Stimulated activated CD4-positive, alpha-beta T cell treated with anti-CD3 and anti-CD28 coated beads, Interleukin-12 subunit alpha, Interleukin-12 subunit beta, amount 100 ng/mL, for 48 hours (primary cell): ENCODE measurements at places on chromosomes 1 and 21.

- no peak for DNase-seq
These were observed 124.9 kb upstream of the IFFO2 start for GRCh38 chr1:19081218-19081893.

DNA sequence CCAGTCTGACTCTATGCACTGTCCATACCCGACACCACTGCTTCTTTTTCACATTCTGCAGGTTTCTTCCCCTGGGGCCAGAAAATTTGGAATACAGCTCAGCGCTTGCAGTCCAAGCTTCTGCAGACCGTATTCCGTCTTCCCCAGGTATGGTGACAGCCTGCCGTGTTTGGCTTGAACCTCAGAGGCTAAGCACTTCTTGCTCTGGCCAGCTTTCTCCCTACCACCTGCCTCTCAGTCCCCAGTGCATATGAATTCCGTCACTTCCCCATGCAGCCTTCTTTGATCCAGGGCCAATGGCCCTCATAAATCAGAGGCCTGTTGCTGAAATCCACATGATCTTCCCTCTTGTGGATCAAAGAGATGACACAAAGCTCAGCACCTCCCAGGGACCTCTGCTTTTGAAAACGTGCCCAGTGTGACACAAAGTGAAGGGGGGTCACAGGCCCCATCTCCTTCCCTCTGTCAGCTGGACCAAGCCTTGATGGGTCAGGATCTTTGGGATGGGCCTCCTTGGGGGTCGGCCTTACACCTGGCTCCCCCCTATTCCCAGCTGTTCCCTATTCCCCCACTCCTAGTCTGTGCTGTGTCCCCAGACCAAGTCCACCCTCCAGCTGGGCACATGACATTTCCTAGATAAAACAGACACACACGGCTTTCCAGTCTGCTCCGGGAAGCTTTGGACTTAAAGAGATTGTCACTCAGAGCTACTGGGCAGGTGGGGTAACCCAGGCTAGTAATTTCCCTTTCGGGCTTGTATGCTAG lies 66.6 kb downstream of the HMGB4 start:
- DNase-seq = no peak

DNA sequence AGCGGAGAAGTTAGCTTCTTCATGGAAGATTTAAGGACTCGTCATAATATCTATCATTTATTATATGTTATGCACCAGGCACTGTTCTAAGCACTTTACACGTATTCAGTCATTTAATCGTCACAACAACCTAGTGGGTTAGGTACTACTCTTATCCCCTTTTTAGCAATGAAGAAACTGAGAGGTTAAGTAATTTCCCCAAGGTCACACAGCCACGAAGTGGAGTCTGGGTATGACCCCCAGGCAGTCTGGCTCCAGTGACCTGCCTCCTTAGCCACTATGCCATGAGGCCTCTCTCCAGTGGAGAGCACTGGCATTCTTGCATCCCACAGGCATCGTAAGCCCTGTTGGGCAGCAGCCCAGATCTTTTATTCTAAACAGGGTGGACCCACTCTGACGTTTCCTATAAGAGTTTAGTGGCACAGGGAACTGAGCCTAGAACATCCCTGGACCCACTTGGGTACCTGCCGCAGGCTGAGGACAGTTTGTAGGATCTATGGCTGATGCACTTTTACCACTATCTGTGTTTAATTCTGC lies 123.0 kb downstream of the NAV1 start:
- DNase-seq = no peak

DNA sequence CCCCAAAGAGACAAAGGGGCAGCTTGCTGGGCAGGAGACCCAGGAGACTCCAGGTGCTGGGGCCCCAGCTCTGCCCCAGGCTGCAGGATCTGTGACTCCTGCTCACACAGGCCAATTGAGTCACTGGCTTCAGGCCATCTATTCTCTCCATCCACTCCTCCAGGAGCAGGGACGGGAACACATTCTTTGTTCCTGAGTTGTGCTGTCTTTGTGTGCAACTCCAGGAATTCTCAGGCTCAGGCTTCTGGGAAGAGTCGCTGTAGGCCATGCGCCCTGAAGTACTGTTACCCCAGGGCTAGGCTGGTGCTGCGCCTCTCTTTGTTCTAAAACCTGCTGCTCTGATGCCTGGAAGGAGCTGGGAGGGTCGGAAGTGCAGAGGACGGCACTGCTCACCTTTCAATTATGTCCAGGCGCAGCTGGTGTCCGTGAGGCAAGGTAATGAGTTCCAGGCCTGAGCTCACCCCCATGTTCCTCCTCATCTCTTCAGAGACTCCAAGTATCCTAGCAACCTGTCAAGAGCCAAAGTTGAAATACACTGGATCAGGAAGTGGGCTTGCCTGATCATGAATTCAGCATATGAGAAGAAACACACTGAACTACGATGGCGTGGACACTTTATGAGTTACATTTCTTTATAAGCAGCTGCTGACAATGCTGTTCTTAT lies 105.9 kb downstream of the BCAR3 start:
- DNase-seq = no peak

DNA sequence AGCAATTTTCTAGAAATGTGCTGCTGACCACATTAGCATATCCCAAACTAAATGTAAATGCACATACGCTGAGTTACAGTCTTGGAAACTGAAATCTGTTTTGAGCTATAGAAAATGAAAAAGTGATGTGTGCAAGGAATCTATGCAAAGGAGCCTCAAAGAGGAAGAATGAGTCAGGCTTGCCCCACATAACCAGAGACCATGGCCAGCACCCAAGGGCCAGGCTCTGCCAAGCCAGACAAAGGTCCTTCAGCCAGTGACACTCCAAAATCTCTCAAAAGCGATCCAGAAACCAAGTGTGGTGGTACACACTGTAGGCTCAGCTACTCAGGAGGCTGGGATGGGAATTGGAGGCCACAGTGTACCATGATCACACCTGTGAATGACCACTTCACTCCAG lies 195.2 kb downstream of the TOMM20 start:
- no peak for DNase-seq

DNA sequence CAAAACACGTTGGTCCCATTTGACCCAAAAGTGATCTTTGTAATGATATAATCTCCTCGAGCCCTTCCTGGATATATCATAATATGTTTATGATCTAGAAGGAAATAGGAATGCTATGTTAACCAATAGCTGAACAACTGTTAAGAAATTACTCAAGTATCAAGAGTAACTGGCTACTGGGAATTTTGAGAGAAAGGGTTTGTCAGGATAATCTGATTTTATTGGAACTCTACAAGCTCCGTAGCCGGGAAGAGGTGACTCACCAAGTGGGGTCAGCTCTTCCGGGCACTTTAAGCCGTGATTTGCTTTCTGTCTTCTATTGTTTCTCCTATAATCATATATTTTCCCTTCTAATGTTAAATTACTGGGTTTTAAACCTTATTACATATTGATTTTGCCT lies 250.5 kb upstream of the POGK start:
- no peak for DNase-seq

DNA sequence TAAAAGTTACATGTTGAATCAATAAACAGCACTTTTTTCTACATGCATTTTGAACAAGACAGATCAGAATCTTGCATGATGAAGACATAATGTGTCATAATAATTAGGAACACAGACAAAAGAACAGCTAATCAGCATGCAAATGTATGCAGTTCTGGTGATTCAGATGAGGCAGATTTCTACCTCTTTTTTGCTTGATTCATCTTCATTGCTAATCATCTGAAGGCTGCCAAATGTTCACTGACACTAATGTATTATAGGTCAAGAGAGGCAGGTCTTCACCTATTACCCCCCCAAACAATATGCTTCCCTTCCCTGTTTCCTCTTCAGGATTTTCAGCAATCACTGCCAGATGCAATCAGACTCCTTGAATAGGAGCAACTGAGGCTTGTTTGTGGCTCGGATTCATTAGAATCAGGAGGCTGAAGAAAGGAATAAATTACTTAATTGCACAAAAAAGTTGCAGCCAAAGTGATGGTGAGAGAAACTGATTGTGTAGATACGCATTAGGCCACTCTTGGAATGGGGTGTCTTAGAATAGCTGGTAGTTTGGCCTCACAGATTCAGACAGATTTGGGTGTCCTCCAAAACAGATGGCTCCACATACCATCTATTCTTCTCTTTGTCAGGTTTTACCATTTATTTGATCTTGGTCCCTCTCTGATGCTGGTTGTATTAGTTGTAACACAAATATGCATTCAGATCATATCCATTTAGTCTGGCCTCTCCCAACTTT lies 275.4 kb downstream of the RPS6KC1 start:
- DNase-seq = no peak

DNA sequence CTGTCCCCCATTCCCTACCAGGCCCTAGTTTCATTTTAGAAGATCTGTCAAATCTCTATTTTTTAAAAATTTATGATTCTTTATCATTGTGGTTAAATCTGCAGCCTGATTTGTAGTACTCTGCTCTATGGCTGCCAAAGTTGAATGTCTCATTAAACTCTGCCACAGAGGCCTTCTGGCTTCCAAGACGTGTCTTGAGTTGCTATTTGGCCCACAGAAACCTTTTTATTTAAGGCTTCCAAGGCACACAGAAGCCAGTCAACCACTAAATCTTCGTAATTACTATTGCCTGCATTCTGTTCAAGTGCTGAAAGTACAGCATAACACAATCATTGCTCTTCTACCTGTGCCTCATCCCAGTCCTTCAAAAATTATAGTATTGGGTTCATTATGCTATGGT lies 971.0 kb downstream of the NCAM2 start:
- DNase-seq = no peak

DNA sequence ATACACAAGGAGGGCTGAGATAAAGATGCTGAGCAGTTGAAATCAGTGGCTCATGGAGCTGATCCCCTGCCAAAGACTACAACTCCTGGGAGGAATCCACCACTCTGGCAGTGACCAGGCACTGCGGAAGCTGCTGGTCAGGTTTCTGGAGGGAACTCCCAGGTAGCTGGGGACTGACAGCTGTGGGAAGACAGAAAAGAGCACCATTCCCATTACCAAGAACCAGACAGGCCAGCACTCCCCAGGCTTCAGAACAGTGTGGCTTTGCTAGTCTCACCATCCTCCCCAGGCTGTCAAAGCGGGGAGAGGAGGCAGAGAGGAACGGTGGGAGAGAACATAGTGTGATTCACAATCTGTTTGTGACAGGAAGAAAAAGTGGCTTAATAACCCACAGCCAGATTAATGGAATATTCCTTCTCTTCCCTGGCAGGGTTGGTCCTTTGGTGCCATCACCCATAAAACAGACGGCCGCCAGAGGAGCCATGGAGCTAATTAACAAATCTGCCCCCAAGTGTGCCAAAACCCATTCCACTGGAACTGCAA lies 92.1 kb downstream of the MAB21L3 start:
- no peak for DNase-seq

DNA sequence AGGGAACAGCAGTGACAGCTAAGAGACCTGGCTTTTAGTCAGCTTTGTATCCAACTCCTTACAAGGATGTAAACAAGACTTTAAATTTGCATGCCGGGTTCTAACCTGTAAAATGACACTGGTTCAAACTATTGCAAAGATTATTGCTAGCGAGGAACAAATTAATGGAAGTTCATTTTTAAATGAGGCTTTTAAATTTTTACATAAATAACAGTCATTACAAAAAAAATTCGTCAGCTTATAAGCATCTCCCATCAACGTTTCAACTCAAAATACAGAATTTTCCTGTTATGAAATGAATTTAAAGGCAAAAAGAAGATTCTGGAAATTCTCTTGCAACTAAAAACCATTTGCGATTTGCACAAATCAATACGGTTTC lies 668 bp downstream of the KIF14 start:
- DNase-seq = no peak

DNA sequence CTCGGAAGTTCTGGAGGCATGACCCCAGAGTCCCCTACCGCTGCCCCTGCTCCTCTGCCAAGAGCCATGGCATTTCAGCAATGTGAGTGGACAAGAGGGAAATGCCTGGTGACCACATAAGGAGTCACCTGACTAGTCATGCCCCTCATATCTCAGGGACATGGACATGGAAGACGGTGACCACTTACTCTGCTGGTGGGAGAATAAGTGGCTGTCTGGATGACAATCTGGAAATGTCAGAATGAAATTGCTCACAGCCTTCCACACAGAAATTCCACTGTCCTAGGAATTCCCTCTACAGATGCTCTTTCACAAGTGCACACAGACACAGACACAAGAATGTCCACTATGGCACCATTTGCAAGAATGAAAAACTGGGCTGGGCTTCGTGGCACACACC lies 24.3 kb upstream of the PLEKHG5 start:
- no peak for DNase-seq

- DNase-seq = no peak
These were observed 65.9 kb downstream of the DNTTIP2 start for GRCh38 chr1:93813076-93813475.

GRCh38 chr1:158334526-158335212 lies 3.3 kb upstream of the CD1B start:
- DNase-seq = no peak

DNA sequence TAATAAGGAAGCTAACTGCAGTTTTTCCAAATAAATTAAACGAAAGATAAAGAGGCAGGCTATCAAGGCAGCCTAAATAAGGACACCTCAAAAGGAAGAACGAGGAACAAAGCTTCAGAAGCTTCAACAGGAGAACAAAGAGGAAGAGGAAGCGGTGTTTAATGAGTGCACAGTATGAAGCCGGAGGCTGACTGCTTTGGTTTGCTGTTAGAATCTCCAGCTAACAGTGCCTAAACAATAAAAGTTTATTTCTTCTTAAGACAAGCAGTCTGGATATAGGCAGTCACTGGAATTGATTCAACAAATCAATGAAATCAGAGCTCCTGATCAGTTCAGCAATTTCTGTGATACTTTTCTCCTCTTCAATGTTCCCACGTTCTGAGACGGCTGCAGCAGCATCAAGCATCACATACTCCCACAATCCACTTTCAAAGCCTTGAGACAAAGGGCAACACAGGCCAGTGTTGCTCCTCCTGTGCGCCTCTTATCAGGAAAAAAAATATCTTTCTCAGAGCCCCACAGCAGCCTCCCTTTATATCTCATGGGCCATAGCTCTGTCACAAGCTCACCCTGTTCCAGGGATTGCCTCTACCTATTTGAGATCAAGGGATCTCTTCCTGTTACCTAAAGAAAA lies 365.6 kb upstream of the ST6GALNAC5 start:
- DNase-seq = no peak

DNA sequence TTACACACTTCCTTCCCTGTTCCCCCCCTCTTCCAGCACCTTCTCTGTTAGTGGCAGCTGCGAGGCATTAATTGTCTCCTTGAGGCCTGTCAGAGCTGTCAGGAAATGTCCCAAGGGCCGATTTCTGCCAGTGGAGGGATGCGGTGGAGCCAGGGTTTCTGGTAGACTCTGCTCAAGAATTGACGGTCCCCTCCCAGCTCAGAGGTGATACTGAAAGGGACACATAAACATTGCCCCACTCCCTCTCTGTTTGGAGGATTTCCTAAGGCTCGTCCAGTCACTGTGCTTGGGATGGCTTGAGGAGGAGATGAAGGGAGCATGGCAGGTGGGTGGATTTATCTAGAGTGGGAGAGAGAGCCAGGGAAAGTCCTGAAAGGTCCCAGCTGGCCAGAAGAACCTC lies 61.4 kb upstream of the CD34 start:
- no peak for DNase-seq
